ENCODE measurements at places on chromosomes 5 and 9.

GRCh38 chr5:90528601-90529193 lies 687 bp downstream of the LYSMD3 start:
- DNase-seq = no peak

DNA sequence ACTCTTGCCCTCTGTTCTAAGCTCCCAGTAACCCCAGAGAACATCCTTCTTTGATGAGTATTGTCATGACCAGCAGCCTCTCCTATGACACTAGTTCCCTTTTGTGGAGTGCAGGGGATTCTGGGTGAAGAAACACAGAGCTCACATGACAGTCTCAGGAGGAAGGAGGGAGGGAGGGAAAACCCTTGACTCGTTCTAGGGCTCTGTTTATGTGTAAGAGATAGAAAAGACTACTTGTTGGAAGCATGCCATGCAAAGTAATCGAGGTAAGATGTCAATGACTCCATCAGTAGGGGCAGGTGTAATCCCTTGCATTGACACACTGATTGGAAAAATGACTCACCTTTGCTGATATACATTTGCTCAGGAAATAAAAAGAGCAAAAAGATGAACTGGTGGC lies 190.2 kb upstream of the ELL2 start:
- no peak for DNase-seq

DNA sequence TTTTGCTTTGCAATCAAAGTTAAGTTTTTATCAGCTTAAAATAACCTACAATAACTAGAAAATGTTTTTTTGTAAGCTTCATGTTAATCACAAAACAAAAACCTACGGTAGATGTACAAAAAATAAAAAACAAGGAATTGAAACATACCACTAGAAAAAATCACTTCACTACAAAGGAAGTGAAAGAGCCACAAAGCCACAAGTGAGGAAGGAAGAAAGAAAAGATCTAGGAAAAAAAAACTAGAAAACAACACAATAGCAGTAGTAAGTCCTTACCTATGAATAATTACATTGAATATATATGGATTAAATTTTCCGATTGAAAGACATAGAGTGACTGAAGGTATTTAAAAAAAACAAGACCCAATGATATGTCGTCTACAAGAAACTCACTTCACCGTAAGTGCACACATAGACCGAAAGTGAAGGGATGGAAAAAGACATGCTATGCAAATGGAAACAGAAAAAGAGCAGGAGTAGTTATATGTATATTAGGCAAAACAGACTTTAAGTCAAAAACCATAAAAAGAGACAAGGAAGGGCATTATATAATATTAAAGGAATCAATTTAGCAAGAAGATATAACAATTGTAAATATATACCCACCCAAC lies 13.4 kb upstream of the ZDHHC21 start:
- DNase-seq = no peak

- DNase-seq = no peak
These were observed 217.2 kb upstream of the WWC1 start for GRCh38 chr5:168073991-168074800.

- DNase-seq = no peak
These were observed 12.1 kb downstream of the PTGES2 start for GRCh38 chr9:128115187-128116103.

- no peak for DNase-seq
These were observed 22.3 kb upstream of the LMNB1 start for GRCh38 chr5:126754609-126755008.

DNA sequence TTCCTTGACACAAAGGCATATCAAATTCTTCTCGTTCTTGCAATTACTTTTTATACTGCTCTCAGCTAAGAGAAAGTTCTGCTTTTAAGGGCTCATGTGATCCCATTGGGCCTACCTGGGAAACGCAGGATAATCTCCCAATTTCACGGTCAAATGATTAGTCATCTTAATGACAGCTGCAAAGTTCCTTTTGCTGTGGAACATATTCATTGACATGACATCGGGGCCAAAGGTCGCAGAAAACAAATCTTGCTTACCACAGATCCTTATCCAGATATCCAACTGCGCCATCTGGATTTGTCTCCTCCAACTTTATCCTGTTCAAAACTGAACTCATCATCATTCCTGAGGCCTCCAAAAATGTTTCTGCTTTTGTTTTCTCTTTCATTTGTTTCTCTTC lies 1085.6 kb upstream of the WWC1 start:
- DNase-seq = no peak

- no peak for DNase-seq
These were observed 203.8 kb upstream of the DAP start for GRCh38 chr5:10964806-10965205.

DNA sequence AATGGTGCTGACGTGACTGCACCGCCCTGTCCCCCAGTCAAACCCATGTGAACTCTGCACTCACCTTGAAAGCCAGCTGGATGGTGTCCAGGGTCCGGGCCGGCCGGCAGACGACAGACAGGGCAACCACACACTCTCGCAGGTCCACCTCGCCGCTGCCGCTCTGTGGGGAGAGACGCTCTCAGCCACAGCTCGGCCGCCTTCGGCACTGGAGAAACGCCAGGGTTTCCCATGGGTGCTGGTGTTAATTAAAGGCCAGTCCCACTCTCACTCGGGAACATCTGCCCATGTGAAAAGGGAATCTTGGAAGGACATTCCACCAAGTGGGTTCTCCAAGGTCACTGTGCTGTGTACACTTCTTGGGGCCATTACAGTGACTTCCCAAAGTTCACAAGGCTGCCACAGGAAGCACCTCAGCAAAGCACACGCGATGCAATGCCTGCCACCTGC lies 25.5 kb upstream of the SLC6A3 start:
- no peak for DNase-seq

GRCh38 chr5:65050140-65050539 lies 281.4 kb downstream of the CWC27 start:
- no peak for DNase-seq

GRCh38 chr5:15620501-15620900 lies 120.5 kb downstream of the FBXL7 start:
- no peak for DNase-seq

- no peak for DNase-seq
These were observed 37.1 kb upstream of the KCNMB1 start for GRCh38 chr5:170426149-170426767.

- DNase-seq = no peak
These were observed 973.0 kb downstream of the CDH12 start for GRCh38 chr5:21880164-21880563.
